ENCODE measurements at places on chromosomes 5 and 9. TPM values are rescaled to one million over a fixed set of nuclear protein-coding genes. Genes with fewer than 3 reads are reported as not detected.

- DNase-seq: no peak
Measured at GRCh38 chr5:134651531-134651930, 2.9 kb downstream of the SEC24A start.

DNA sequence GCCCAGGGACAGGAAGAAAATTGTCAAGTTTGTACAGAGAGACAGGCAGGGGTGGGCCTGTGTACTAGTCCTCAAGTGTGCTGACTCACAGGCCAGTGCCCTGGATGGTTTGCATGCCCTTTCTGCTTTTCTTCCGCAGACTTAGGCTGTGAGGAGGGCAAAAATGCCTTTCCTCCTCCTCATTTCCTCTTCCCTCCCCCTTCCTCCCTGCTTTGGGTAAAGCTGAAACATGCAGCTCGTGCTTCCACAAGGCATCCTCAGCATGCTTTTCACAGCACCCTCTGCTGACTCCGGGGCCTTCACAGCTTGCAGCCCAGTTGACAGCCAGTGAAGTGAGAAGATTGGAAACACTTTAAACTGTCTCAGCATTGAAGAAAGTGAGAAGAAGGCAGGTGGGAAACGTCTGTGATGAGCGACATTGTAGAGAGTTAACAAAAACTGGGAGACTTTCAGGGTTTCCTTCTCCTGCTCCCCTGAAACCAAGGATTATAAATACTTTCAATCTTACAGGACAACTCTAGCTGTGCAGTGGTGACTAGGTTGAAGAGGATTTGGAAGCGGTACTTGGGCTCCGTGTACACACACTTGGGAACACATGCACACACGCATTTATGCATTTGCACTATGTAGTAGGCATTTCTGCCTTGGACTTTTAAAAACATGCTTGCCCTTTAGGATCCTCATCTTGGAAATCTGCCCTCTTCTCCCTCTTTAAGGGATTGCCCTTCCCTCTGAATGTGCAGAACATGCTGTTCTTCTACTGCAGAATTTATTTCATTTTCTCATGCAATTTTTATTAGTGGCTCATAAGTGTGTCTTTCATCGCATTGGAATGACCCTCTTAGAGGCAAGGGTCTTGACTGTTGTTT lies 138.8 kb downstream of the GRIA1 start:
- DNase-seq: no peak

- DNase-seq: no peak
Measured at GRCh38 chr5:143350341-143350740, 53.1 kb downstream of the NR3C1 start.

DNA sequence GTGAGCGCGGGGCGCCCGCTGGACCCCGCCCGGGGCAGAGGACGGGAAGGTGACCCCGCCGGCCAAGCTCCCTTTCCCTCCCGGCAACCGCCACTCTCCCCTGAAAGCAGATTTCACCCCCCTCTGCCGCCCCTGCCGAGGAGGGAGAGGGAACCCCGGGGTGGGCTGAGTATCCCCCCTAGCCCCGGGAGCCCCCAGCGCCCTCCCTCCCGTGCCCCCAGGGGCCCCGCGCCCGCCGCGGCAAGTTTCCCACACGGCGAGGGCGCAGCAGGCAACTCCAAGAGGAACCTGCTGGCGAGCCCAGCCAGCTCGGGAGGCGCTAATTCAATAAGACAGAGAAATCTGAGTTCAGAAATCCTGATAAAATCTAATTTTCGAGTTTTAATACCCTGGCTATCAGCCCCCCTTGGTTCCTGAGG lies 1.6 kb downstream of the NTNG2 start:
- DNase-seq: no peak

DNA sequence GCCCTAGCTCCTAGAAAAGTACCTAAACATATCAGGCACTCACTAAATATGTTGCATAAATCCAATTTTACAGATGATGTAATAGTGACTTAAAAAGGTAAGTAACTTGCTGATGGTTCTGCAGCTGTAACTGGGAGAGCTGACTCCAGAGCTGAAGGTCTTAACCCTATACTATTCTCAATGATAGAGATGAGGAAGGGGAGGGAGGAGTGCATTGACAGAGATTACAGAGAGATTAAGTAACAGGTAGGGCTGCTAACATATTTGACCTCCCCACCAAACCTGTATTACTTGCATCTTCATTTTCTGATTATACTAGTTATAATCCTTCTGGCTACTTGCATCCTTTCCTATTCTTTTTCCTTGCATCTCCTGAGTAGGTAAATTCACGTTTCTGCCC lies 255.4 kb upstream of the EFNA5 start:
- DNase-seq: no peak

The CYLC2 gene
- not detected for polyA plus RNA-seq

- DNase-seq: no peak
Measured at GRCh38 chr5:139806726-139807646, 11.4 kb downstream of the PSD2 start.

GRCh38 chr5:83562791-83563557 lies 91.4 kb downstream of the VCAN start:
- no peak for DNase-seq

DNA sequence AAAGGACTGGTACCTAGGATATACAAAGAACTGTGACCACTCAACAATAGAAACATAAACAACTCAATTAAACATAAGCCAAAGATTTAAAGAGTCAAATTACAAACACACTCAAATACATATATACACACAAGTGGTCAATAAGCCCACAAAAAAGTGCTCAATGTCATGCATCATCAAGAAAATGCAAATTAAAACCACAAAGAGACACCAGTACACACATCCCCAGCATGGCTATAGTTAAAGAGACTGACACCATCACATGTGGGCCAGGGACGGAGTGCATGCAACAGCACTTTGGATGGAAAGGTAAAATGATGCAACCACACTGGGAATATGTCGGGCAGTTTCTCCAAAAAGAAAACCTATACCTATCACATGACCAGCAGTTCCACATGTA lies 89.7 kb downstream of the CAAP1 start:
- no peak for DNase-seq

- no peak for DNase-seq
Measured at GRCh38 chr5:127666043-127666716, 17.3 kb downstream of the CTXN3 start.
